ENCODE measurements at places on chromosomes 11 and 22.

- DNase-seq, result no peak
Observed at GRCh38 chr11:130094614-130095013, 24.9 kb downstream of the APLP2 start.

- no peak for DNase-seq
Observed at GRCh38 chr11:130042093-130042591, 27.6 kb upstream of the APLP2 start.

- DNase-seq, result no peak
Observed at GRCh38 chr22:39219071-39220039, 25.4 kb downstream of the PDGFB start.

- no peak for DNase-seq
Observed at GRCh38 chr11:2717561-2718325, 17.9 kb upstream of the KCNQ1OT1 start.

All from activated naive CD8-positive, alpha-beta T cell treated with anti-CD3 and anti-CD28 coated beads, Interleukin-2, amount 50 U/mL, for 16 hours (primary cell).